ENCODE measurements at places on chromosomes 11 and 22.

DNA sequence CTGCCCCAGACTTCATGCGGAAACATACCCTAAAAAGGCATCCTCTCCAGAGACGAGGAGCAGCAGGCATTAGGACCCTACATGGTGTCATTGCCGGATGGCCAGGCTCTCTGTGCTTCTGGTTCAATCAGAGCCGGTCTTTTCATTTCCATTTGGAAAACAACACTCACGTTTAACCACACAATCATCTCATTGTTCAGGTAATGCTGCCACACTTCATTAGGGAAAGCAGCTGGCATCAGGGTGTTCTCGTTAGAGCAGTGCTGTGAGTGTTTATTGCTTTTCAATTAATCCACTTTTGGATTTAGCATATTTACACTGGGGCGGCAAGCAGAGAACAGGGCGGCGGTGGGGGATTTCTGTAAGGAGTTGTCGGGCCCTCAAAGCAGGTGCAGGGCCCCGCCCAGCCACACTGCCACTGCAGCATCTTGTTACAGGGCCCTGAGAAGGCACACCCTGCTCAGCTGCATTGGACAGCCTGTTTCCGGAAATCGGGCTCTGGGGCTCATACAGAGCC, 338.6 kb downstream of the SHANK2 start:
- DNase-seq, result no peak

- DNase-seq, result no peak
Measured at GRCh38 chr11:130528298-130529261, 80.1 kb downstream of the ADAMTS15 start.

DNA sequence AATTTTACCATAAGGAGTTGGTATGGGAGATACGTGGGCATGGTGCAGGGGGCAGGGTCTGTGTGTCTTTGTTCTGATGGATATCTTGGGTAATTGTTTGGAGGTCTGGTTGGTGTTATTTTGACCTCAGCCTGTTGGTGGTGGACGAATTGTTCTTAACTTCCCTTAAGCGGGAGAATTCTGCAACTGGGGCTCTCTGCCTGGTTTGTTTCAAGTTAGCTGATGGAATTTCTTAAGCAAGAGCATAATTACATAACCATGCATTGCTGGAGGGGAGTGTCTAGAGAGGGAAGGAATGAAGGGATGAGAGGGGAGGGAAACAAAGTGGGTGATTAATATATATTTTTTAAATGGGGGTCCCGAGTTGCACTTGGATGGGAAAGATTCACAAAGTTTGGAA, 908.5 kb upstream of the RAG2 start:
- no peak for DNase-seq

DNA sequence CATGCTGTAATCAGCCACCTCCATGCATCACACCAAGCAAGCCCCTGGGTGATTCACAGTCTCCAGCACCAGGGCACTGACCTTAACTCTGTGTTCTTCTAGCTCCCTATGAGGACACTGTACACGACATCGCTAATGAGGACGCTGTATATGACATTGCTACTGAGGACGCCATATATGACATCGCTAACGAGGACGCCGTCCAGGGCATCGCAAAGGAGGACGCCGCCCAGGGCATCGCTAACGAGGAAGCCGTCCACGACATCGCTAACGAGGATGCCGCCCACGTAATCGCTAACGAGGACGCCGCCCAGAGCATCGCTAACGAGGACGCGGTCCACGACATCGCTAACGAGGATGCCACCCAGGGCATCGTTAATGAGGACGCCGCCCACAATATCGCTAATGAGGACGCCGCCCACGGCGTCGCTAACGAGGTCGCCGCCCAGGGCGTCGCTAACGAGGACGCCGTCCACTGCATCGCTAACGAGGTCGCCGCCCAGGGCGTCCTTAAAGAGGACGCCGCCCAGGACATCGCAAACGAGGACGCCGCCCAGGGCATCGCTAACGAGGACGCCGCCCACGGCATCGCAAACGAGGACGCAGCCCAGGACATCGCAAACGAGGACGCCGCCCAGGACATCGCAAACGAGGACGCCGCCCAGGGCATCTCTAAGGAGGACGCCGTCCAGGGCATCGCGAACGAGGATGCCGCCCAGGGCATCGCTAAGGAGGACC, 34.5 kb upstream of the DGCR6L start:
- no peak for DNase-seq

- no peak for DNase-seq
Measured at GRCh38 chr11:127825183-127825582, 762.2 kb downstream of the ETS1 start.

DNA sequence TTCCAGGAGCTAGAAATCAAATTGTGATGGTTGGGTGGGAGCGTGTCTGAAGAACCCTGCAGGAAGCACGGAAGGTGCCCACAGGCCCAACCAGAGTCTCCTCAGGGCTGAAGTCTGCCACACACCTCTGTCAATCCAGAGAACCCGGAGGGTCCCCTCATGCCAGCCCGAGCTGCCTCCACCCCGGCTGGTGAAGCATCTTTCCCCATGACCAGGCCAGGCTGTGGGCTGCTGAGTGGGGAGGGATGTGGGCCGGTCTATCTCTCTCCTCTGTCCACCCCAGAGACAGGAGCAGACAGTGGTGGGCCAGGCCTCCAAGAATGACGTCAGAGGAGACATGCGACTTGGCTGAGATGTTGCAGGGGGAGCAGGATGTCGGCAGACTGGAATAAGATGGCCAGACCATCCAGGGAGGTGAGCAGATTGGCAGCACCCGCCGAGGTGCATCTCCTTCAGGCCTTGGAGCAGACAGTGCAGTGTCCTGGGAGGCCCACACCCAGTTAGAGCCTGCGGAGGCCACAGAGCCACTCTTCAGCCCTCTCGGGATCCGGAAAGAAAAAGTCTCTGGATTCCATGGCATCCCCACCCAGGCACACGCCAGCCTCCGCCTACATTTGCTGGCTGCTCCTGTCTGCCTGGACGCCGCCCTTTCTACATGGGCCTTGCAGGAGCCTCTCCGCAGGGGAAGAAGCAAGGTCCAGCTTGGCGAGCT, 1524.9 kb downstream of the BRD1 start:
- no peak for DNase-seq

- DNase-seq, result no peak
Measured at GRCh38 chr22:49372111-49372529, 455.6 kb downstream of the BRD1 start.

GRCh38 chr22:39244496-39245129, at the start of gene PDGFB:
PDGFB (minus strand) TSS chr22:39244982; CDS start chr22:39243963, 1,019 bp downstream.
- DNase-seq, result no peak

- DNase-seq, result no peak
Measured at GRCh38 chr11:26105762-26106423, 226.0 kb upstream of the ANO3 start.

GRCh38 chr11:74877132-74877531, 71.8 kb downstream of the XRRA1 start:
- peak; percentile 9 for DNase-seq

DNA sequence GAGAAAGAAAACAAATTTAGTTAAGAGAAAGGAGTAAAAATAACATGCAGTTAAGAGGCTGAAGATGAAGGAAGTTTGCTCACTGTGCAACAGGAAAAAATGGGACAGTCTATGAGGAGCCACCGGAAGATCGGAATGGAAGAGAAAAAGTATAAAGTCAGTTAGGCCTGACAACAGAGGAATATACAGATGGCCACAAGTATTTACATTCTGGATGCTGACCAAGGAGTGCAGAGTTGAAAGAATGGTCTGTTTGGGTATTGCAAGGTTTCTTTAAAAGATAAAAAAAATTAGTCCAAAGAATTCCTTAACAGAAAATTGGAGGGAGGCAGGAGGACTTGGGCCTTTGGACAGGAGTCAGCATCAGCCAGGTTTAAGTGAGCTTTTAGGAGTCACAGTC, 37.5 kb downstream of the RBFOX2 start:
- no peak for DNase-seq

DNA sequence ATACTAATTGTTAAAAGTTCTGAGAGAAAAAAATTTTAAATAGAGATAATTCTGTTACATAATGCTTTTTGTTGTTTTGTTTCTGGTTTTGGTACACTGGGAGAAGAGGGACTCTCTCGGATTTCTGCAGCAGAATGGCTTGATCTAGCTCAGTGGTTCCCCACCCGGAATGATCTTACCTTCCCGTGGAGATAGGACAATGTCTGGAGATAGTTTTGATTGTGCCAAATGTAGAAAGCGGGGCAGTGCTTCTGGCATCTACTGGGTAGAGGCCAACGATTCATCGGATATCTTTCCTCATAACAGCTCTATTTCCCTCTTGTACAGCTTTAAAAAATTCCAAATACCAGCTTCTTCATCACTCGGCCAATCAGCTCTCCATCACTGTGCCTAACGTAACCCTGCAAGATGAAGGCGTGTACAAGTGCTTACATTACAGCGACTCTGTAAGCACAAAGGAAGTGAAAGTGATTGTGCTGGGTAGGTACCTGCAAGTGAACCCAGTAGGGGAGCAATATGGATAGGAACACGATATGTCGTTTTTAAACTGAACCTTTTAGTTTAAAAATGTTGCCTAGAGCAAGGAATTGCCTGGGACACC, 13.2 kb downstream of the CRTAM start:
- no peak for DNase-seq

DNA sequence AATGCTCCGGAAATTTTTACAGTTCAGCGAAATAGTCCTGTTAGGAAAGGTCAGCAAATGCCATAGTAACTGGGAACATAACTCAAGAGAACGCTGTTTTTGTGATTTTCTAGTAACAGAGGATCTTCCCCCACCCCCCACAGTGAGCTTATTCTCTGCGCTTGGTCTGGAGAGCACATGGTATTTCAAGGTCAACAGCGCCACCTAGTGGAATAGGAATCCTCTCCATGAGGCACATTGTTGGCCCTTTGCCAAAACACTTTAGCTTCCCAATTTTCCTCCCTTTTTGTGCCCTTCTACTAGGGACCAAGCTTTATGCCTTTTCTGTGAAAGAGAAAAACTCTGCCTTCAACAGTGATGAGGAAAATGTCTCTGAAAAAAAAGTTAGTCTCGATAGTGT, 13.2 kb upstream of the OR4C12 start:
- peak; percentile 52 for DNase-seq

GRCh38 chr11:10607462-10608132, 39.1 kb upstream of the LYVE1 start:
- no peak for DNase-seq

GRCh38 chr11:114033572-114033971, 25.9 kb upstream of the ZBTB16 start:
- no peak for DNase-seq

DNA sequence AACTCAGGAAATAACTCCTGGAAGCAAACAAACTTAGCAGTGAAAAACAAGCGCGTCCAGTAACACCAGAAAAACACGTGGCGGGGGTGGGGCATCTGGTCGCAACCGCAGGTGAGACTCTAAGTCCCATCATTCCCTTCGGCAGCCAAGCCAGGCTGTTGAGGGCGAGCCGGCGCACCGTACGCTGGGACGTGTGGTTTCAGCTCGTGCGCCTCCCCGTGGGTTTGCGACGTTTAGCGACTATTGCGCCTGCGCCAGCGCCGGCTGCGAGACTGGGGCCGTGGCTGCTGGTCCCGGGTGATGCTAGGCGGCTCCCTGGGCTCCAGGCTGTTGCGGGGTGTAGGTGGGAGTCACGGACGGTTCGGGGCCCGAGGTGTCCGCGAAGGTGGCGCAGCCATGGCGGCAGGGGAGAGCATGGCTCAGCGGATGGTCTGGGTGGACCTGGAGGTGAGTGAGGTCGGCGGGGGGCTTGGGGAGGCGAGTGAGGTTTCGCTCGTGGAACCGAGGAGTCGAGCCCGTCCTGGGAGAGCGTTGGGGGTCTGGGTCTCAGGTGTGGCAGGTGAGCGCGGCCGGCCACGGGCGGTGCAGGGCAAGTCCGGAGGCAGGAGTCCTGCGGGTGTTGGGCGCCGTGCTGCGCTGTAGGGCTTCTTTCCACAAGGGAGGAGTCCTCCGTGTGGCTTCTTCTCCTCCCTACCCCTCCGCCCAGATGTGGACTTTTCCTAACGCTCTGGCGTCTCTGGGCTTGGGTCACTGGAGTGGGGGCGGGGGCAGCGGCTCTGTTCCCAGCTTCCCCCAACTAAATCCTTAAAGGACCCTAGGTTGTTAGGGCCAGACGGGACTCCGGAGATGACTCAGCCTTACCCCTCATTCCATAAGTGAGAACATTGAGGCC, at the start of gene REXO2:
REXO2 (plus strand) TSS at position 239 of the 892 bp plus-strand sequence; CDS start at position 301, 62 bp downstream.
- peak; percentile 78 for DNase-seq

GRCh38 chr11:21933095-21933494, 259.8 kb upstream of the ANO5 start:
- no peak for DNase-seq

DNA sequence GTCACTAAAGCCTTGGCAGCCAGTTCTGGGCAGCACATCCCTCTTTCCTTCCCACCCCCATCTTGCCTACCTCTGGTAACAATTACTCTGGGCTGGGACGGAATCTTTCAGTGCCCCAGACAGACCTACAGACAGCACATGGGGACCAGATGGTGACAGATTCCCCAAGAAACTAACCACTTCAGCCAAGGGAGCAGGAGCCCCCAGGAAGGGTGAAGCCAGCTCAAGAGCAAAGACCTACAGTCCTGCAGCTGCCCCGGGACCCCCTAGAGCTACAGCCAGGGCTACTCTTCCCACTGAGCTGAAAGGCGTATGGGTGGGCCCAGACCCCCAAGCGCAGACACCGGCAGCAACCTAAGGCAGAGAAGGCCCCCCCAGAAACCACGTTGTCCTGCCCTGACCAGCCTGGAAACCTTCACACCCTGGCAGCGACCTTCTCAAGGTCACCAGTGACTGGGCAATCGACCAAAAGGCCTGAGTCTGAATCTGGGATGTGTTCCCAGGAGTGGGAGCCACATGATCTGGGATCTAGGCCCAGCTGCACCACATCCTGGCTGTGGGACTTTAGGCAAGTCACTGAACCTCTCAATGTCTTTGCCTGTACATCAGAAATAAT, 65.8 kb downstream of the LRRC32 start:
- DNase-seq, result no peak

DNA sequence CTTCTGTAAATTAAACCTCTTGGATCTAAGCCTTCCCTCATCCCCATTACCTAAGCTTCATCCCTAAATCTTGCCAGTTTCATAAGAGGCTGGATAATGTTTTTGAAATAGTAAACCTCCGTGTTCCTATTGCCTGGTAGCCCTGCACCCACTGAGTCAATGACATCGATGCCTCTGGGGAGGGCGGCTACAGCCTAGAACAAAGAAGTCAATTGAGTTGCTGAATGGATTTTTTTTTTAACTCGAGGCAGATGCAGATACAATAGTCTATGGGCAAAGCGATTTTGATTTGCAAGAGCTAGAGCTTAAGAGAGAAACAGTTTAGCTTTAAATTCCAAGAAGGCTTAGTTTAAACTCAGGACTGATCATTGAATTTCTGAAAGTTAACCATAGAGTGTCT, 121.3 kb downstream of the NECTIN1 start:
- no peak for DNase-seq

DNA sequence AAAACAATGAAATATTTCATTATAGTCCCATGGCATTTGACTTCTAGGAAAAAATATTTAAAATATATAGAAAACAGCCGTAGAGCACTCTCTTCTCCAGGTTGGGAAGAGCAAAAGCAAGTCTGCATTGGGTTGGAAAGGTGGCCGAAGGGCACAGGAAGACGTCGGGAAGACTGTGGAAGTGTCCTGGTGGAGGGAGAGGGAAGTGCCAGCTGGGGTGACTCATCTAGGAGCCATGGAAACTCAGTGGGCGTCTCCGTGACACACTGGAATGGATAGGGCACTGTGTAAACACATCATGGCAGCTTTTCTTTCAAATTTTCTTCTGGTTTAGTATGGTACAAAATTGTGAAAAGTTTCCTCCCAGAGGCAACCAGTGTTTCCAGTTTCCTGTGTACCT, 12.7 kb downstream of the GTPBP1 start:
- no peak for DNase-seq

Data from iPS DF 6.9 (cell line).